ENCODE measurements at places on chromosomes 4 and X.

GRCh38 chr4:104262678-104263077 is 232.0 kb downstream of the CXXC4 start:
- DNase-seq: no peak

DNA sequence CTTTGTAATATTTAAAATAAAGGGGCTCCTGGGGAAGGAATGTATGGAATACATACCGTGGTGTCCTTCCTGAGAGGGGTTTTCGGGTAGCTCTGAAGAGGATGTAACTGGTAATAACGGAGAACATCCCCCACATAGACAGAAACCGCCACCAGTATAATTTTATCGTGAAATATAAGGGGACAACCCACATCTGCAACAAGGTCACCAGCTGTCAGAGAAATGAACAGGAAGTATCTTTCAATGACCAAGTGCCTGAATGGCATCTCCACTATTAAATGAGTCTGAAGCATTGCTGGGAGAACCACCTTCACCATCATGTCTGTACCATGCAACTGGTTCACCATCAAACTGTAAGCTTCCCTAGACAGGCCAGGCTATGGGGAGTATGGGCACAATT is 31.7 kb downstream of the RNF175 start:
- no peak for DNase-seq

- DNase-seq: no peak
Observed at GRCh38 chr4:127870688-127871087, 10.0 kb upstream of the PLK4 start.

DNA sequence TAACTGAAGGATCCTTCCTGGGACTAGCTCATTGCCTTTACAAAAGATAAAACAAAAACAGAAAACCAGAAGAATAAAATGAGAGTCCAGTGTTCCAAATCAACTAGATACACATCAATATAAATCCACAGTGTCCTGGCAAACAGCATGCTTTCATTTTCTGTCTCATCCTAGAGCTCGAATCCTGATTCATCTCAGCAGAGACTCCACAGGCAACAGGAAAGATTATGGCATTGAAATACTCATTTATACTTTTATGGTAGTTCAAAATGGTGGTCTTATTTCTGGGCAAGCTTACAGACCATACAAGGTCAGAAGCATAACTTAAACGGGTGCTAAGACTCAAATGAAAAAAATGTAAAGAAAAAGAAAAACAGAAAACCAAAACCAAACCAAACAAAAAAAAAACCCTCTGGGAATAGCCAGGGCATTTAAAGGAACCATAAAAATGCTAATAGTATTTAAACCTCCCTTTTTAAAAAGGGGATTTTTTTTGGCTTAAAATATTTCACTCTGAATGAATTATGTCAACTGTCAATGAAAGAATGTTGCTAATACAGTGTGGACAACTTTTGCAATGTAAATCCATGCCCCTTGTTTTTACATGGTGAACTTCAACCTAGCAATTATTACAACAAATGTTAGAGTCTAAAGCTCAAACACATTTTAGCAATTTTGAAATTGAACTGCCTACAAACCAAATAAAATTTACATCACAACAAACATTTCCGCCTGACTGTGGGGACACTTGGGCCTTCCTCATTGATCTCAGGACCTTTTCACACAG is 57.9 kb downstream of the GPR101 start:
- DNase-seq: no peak

DNA sequence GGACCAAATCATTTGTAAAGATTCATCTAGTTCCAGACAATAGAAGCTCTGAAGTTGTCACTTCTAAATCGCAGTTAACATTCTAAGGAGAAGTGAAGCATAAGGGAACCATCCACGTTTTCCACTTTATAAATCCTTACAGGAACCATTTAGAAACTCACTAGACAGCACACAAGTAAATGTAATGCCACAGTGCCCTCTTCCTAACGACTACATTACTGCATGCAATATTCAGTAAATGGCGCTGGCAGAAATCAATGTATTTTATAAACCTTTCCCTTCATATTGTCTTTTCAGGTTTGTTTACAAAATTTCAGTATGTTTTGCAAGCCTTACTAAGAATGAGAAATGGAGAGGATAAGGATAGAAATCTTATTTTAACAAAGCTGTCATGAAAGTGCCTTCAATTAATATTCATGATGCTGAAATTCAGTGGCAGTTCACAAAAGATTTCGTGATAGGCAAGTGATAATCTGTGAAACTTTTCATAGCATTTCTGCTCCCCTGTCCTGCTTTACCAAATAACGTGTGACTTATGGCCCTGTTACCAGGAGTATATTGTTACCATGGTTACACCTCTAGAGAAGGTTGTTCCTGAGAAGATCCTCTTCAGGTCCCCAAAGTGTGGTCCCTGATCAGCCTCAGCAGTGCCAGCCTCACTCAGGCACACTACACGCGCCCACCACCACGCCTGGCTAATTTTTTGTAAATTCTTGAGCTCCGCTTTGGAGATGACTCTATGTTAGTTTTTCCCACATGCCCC is 54.2 kb downstream of the TMA16 start:
- peak; percentile 3 for DNase-seq

DNA sequence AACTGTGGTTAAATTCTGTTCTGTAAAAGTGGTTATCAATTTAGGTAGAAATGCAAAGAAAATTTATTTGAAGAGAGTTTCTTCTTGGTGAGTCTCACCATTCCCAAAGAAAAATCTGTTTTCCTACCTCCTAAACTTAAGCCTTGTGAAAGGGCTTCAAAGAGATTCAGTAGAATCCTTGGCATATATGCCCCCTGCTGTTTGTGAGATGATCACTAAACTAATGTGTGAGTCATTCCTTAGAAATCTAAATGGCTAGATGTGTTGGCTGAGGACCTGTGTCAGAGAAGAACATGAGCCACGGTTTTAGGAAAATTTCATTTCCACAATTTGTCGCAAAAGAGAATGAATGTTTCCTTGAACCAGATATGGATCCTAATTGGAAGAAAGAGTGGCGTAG is 260.9 kb downstream of the SLC7A11 start:
- DNase-seq: no peak

GRCh38 chrX:44071847-44072551 is 98.8 kb upstream of the NDP start:
- no peak for DNase-seq

- DNase-seq: no peak
Observed at GRCh38 chrX:100928660-100929613, at the start of gene XKRX. XKRX (minus strand) TSS chrX:100928917; CDS start chrX:100928304, 613 bp downstream.

DNA sequence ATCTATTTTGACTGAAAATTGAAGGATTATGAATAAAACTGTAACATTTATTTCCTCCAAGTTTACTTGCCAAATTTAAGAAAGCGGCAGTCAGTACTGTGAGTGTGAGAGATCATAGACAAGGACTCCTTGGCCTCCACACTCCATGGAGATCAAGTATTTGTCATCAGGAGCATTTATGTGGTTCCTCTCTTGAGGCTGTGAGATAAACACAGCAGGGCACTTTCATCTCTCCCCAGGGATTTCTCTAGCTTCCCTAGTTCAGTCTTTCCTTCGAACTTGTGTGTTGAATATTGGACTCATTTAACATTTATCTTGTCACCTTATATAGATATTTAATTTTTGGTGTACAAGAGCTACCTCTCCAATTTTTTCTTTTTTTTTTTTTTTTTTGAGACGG is 40.8 kb downstream of the PDE5A start:
- DNase-seq: no peak

DNA sequence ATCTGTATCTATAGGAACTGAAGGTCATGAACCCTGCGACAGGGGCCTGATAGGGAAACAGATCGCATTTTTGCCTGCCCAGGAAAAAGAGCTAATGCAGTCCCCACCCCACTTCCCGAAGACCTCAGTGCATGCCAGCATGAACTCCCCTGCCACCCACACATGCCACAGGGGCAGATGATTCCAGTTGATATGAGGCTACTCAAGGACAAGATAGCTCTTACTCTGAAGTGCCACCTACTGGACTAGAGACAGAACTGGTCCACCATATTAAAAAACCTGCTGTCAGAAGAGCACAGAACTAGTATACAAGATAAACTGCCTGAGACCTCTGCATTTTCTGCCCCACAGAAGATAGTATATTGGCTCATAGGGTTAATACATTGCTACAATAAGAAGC is 68.0 kb downstream of the YIPF7 start:
- no peak for DNase-seq

GRCh38 chr4:54016504-54016903 is 47.9 kb downstream of the CHIC2 start:
- no peak for DNase-seq

DNA sequence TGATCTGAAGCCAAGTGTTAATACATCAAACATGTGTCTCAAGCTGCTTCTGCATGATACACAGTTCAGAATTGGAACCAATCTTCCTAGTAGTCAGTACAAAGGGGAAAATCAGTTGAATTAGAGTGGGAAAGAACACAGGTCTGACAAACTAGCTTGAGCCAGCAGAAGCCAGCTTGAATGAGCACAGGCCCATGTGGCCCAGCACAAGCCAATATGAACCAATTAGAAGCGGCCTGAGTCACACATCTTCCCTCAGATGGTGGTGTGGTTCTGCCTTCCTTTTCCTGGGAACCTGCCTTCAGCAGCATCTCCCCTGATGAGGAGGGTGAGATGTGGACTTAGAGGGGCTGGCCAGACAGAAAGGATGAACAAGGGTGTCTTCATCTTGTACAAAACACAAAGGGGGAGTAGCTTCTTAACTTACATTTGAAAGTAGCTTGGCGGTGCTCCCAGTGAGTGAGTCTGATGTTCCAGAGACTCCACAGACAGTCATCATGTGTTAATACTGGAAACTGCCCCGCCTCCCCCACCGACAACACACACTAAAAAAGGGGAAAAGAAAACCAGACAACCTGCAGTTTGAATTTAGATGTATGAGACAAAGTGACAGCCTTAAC is 72.0 kb downstream of the FRMPD4 start:
- no peak for DNase-seq

DNA sequence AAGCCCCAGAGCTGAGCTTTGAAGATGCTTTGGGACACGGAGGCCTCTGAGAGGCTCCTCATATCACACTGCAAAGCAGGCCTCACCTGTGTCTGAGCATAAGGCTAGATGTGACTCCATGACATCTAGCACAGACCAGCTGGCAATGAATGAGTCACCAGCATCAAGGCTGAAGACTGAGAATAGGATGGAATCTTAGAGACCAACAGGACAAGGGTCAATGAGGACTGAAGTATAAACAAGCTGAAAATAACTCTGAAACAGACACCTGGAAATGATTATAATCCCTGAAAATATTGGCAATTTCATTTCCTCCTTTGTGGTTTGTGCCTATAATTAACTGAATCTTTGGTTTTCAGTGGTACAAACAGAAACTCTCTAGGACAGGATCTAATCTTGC is 87.1 kb upstream of the PRPS1 start:
- DNase-seq: no peak

DNA sequence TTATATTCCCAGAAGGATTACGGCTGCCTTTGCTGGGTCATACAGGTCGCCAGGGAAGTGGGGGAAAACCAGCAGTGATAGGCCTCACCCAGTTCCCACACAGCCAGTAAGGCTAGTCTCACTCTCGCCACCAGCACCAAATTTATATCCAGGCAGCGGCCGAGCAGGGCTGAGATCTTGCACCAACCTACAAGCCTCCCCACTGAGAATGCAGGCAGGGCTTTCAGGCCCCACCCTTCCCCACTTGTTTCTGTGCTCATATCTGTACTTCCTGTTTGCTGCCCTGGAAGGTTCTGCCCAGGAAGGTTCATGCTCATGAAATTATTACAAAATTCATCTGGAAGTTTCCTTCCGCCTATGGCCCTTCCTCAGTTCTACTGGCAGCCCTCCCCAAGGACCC is 179.7 kb downstream of the STIM2 start:
- DNase-seq: no peak

GRCh38 chr4:151143162-151143561 is 43.7 kb downstream of the RPS3A start:
- no peak for DNase-seq

DNA sequence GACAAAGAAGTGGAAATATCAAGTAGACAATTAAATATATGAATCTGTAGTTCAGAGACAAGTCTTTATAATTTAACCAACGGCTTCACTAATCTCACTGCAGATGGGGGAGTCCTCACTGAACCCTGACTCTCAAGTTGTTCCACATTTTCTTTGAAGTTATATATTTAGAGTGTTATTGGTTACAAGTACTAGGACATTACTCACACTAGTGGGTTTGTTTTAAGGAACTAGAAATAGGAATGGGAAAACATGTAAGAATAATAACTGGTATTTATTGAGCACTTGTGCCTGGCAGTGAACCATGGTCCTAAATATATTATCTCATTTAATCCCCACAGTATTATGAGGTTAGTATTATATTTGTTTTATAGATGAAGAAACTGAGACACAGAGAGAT is 22.0 kb downstream of the MND1 start:
- DNase-seq: no peak

DNA sequence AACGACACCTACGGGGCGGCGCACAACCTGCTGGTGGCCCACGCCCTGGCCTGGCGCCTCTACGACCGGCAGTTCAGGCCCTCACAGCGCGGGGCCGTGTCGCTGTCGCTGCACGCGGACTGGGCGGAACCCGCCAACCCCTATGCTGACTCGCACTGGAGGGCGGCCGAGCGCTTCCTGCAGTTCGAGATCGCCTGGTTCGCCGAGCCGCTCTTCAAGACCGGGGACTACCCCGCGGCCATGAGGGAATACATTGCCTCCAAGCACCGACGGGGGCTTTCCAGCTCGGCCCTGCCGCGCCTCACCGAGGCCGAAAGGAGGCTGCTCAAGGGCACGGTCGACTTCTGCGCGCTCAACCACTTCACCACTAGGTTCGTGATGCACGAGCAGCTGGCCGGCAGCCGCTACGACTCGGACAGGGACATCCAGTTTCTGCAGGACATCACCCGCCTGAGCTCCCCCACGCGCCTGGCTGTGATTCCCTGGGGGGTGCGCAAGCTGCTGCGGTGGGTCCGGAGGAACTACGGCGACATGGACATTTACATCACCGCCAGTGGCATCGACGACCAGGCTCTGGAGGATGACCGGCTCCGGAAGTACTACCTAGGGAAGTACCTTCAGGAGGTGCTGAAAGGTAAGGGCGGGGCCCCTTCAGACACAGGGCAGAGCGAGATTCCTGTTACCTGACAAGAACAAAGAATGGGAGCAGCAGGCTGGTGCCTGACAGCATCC is 11.7 kb downstream of the RPL9 start:
- no peak for DNase-seq

DNA sequence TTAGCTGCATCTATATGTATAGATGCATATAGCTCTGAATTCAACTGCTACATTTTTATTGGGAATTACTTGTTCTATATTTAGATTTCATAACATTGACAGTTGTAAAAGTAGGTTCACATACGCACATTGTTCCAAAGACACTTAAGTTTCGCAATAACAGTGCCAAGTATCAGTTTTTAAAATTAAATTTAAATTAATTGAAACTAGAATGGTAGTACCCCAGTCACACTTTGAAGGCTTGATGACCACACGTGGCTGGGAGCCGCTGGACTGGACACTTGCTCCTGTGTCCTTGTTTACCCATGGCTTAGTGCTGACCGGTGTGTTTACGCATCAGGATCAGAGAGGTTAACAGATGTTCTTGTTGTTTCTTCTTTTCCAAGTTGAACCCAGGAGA is 140.7 kb upstream of the PSAPL1 start:
- no peak for DNase-seq

- DNase-seq: no peak
Observed at GRCh38 chrX:50881028-50881427, 29.5 kb upstream of the BMP15 start.

- no peak for DNase-seq
Observed at GRCh38 chrX:12269484-12269883, 131.2 kb downstream of the FRMPD4 start.
